ENCODE measurements at places on chromosomes 5 and 9. TPM values are rescaled to one million over a fixed set of nuclear protein-coding genes. Genes with fewer than 3 reads are reported as not detected.

AJM1 gene
- 4.0 TPM for total RNA-seq

PROB1 gene
- total RNA-seq = 0.19 TPM

WWC1 gene
- 79.0 TPM for total RNA-seq

DND1 gene
- 0.73 TPM for total RNA-seq

CNTFR gene
- 0.14 TPM for total RNA-seq

Measured in A549 treated with RU486 at 1 μM for 4 hours (cell line).